Fibroblast of skin of left biceps (primary cell): ENCODE measurements at places on chromosomes 6 and 20.
A peak's percentile ranks its signal among the peaks of the same experiment; 100 is the strongest.

DNA sequence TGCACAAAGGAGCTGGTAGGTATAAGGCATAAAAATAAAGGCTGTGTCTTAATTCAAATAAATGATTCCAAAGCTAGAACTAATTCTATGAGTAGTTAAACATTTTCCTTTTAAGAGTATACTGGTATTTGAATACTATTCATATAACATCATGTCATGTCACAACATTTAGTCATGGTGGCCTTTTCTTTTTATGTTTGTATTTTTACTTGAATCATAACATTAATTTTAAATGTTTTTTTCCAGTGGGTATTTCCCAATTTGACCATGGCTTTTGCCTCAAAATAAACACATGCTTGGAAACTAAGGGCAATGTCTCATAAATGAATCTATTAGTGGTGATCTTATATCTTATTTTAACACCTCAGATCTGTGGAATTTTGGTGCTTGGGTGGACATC, 177.1 kb downstream of the CD109 start:
- DNase-seq, result no peak

- no peak for DNase-seq
Observed at GRCh38 chr6:34692280-34692679, 4.3 kb downstream of the ILRUN start.

- DNase-seq, result no peak
Observed at GRCh38 chr6:140540743-140541142, 1166.3 kb upstream of the CITED2 start.

- DNase-seq, result no peak
Observed at GRCh38 chr6:2783188-2783963, 18.2 kb downstream of the WRNIP1 start.

- no peak for DNase-seq
Observed at GRCh38 chr6:14656649-14657048, 539.1 kb downstream of the CD83 start.

DNA sequence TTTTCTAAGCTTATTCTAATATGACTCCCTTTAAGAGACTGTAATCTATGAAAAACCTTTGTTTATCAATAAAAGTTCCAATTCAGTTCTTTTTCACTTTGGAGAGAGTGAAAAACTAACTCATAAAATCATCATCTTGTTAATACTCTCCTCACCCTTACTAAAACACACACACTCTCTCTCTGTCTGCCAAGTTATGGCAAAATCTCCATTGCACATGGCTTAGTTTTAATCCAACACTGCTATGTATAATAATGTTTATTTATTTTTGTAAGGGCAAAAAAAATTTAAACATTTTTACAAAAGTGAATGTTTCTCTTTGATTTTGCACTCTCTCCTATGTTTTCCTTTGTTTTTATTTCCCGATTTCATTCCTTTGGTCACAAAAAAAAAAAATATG, 253.2 kb downstream of the BMP7 start:
- no peak for DNase-seq

DNA sequence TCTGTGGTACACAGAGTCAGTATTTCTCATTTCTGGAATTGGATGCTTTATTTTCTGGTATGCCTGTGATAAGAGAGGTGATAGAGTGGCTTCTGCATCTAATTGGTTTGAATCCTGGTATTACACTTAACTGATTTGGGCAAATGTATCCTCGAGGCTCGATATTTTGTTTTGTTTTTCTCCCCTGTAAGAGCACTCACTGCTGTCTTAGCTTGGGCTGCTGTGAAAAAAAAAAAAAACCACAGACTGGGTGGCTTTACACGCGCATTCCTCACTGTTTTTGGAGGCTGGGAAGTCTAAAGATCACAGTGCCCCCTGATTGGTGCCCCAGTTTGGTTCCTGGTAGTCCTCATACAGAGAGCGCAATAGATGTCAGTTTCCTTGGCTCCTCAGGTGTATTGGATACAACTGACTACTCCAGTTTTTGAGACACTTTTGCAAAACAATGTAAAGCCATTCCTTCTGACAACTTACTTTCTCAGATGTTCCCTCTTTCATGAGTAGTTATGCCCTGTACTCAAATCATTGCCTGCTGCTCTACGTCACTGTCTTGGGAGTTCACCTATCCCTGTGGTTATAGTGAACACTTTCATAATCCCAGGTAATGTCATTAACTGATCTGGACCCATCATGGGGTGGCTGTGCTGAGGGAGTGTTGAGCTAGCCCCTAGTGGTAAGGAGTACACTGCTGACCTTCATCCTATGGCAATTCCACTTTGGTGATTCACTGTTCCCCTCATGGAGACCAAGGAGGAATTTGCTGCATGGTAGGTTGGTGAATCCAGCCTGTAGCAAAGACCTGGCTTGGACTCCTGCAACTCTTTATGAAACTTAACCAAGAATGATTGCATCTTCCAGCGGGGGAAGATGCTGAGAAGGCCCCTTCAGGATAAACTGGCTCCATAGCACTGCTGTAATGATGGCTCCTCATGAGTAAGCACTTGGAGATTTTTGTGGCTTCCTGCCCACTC, 3.5 kb upstream of the ACAT2 start:
- DNase-seq, result peak; percentile 53

DNA sequence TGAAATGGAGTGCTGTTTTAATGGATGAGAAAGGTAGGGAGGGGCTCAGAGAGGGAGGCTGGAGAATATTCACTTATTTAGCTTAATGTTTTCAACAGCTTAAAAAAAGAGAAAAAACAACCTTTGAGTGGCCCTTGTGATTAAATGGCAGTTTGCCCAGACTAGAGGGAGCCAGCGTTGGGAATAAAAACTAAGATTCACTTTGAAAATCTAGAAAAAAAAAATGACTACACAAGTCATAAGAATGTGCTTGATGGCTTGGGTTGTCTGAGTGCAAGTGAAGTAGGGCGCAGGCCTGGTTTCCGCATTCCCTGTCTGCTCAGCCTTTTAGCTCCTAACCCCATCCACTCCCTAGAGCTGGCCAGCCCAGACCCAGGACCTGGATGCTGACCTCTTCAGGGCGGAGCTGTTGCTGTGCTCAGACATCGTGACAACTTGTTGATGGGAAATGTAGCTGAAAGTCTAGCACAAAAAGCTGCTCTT, 28.9 kb downstream of the UTRN start:
- peak; percentile 33 for DNase-seq

- no peak for DNase-seq
Observed at GRCh38 chr6:168097221-168097620, 18.2 kb upstream of the FRMD1 start.

DNA sequence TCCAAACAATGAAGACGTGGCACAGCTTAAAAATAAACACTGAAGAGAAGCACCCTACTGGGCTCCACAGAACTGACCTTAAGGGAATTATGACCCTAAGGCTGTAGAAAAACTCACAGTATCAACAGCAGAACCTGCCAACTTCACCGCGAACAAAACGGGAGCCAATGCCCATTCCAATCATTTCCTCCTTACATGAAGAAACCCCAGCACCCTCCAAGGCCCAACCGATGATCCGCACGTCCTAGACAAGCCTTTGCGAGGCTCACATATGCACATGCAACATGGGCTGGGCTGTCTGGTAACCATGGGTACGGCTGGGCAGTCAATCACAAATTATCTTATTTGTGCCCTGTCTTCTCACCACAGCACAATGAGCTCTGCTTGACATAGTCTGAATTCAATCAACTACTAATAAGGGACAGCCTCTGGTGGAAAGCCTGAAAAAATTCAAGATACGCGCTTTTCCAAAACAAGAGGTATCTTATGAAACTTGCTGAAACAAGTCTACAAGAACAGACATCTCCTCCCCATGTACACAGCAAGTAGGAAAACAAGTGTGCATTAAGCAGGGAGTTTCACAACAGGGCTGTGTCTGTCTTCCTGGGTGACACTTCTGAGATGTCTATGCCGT, 1.7 kb downstream of the DIDO1 start:
- DNase-seq, result no peak

- DNase-seq, result no peak
Observed at GRCh38 chr6:135555550-135555949, 58.0 kb upstream of the AHI1 start.

DNA sequence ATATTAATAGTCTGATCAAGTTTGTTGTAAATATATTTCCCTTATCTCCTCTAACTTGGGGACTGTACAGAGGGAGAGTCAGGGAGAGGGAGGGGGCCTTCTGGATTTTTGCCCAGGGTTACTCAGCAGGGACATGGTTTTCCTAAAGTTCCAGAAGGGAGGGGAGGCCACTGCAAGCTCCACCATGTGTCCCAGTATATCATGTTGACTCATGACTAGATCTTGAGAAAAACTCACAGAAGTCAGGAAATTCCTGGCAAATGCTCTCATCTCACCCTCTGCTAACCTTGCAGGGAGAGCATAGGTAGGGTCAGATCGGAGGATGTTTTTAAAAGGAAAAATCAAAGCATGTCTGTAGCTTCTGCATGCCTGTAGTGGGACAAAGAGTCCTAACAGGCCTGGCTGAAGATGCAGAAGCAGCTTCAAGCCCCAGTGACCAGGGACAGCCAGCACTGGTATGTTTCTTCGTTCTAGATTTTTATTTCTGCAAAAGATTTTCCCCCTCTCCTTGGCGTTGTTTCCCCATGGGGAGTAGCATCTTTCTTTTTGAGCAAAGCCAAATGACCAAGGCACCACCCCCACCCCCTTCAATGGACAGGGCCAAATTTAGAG, 272.9 kb upstream of the SUPT3H start:
- DNase-seq, result peak; percentile 78

DNA sequence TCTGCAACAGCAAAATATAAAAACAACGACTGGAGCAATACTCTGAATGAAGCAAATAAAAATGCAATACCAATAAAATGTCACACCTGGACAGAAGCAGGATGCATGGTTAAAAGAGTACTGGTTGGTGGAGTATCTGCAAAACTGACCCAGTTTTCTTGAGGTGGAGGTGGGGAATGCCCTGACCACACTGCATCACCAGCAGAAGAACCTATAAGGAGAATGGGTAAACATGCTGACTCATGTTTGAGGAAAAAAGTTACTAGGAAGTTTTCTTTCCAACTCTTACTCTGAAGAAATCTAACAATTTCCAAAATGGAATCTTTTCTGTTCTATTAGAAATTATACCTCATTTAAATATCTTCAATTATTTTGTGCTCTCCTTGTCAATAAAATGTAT, 43.6 kb downstream of the REPS1 start:
- no peak for DNase-seq

DNA sequence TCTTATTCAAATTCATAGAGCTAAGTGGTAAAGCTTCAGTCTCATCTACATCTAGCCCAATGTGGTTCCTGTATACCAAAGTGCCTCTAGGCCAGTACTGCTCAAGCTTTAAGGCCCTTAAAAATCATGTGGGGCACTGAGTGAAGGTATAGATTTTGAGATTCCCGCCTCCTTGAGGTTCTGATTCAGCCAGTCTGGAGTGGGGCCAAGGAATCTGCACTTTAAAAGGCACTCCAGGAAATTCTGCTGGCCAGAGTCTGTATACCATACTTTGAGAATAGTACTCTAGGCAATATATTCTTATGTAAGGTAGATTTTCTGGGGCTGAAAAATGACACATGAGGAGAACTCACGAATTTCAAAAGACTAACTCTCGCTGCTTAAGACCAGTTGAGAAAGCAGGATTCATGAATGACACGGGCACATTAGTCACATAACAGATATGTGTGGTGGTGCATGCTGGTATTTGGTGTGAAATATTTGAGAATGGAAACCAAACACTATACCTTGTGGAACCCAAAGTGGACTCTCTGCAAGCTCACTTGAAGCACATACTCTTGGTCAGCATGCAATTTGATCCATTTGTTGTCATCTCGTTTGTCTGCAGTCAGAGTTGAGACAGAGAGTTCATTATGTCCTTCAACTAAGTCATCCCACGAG, 47.6 kb upstream of the SIM1 start:
- peak; percentile 13 for DNase-seq

GRCh38 chr6:87663434-87663833, 38.6 kb downstream of the AKIRIN2 start:
- no peak for DNase-seq
